ENCODE measurements at places on chromosomes 5 and 9.

DNA sequence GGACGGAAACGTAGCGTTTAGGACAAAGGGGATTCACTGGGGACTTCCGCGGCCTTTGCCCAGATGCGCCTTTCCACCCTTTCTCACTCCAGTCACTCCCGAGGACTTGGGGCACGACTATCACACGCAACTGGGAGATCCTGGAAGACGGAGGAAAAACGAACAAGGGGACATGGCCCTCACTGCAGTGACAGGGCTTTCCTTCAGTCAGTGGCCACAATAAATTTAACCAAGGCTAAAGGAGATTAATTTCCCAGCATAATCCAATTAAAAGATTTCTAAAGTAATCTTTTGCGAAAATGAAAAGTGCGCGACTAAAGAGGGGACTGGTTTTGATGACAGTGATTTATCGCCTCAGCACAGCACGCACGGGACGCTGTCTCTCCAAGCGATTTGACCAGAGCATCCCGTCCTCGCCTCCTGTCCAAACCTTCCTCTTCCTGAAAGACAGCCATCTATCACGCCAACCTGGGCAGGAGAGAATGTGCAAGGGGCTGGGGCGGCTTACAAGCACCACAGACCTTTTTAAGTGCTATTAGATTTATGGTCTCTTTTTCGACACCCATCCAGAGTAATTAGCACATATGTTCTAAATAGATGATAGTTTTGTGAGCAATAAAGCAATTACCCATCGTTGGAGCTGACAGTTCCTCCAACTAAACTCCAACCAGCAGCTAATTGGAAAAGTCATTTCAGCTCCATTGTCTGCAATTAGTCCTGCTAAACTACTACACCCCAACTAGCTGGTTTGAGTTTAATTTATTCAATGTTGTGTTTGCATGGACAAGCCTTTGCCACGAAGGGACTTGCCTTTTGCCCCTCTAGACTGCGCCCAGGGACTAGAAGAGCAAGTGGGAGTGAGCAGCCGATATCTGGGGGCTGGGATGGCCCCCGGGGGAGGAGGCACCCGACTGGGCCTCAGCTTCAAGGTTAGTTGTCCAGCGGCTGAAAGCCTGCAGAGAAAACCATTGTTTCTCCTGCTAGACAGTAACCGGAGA lies 7.4 kb downstream of the NR2F1-AS1 start:
- no peak for DNase-seq

GRCh38 chr5:63686938-63687337 lies 275.3 kb downstream of the HTR1A start:
- no peak for DNase-seq

DNA sequence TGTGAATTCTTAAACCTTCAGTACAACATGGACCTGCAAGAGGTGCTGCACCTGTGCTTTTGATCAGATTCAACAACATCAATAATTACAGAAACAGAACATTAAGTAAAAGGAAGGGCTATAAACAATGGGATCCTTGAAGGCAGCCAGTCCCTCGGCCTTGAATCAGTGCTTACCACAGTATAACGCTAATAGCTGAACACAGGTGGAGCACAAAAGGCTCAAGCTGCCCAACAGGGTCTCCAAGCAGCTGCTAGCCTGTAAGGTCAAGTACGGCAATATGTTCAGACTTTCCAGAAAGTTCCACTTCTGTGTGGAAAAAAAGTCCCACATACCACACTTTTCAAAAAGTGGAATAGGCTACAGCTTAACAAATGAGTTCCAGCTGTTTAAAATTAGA lies 61.9 kb upstream of the ITGA1 start:
- no peak for DNase-seq

DNA sequence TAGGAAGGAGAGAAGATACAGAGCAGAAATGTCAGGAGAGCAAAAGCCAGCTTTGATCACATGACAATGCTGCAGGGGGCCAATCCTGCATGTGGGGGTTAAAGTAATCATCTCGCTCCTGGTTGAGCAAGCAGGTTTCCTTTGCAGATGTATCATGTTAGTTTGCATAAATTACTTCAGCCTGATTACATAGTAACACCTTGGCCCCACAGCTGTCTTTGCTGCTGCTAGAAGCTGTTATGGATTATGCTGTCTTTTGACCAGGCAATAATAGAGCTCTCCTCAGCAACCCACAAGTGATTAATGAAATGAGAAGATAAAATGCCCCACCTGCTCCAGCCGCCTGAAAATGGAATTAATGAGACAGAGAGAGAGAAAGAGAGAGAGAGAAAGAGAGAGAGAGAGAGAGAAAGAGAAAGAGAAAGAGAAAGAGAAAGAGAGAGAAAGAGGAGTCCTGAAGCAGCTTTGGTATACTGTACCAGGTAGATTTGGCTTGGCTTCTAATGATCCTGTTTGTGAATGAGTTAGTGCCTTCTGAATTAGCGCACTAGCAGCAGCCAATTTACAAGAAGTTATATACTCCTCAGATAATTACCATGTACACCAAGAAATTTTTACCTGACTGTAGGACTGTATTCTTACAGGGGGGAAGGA lies 174.3 kb upstream of the RORB start:
- no peak for DNase-seq
